ENCODE measurements at places on chromosomes 12 and 14.
A peak's percentile ranks its signal among the peaks of the same experiment; 100 is the strongest.

- DNase-seq, result no peak
These were observed 8.2 kb downstream of the BCL11B start for GRCh38 chr14:99263564-99264330.

DNA sequence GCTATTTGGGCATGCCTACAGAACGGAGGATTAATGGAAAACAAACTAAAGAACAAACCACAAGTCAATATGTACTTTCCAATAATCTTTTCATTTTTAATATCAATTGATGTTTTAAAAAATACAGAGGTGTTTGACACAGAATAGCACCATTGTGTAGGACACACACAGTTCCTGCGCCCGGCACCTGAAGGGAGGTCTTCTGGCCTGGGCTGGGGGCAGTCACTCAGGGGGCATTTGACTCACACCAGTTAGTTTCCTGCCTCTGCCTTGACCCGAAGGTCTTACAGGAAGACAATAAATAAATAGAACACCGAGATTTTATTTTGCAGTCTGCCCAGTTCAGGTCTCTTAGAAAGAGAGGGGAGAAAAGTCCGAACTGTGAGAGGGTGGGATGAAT is 9.5 kb downstream of the TMEM106C start:
- DNase-seq, result no peak

GRCh38 chr12:104963757-104964156 is 5.7 kb upstream of the SLC41A2 start:
- DNase-seq, result no peak

DNA sequence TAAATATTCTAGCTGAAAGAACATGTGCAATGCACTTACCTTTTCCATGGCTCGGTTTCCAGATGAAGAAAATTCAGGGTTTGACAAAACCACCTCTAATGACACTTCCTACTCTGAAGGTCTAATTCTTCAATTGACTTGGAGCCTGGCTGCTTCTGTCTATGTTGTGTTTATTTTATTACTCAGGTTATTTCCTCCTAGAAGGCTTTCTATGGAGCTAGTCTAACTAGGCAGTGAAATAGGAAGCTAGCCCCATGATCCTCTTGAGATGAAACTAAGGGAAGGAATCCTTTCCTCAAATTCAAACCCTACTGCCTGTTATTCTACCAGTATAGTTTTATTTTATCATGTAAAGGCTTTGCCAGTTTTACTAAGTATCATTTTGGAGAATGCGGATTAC is 20.9 kb upstream of the IFNG-AS1 start:
- DNase-seq, result no peak

DNA sequence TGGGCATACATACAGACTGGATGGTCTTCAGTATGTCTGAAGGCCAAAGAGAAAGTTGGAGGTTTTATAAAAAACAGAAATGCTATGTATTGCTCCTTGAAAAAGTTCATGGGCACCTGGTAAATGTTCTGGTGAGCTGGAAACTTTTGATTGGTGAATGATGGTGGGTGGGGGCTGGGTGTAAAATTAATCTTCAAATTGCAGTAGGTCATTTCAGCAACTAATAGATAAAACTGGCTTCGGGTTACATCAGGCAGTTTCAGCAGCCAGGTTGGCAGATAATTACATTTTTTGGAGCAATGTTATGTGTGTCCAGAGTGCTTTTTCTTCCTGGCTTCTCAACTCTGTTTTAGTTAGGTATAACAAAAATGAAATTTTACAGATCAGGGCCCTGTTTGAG is 35.3 kb downstream of the SDR9C7 start:
- DNase-seq, result no peak

DNA sequence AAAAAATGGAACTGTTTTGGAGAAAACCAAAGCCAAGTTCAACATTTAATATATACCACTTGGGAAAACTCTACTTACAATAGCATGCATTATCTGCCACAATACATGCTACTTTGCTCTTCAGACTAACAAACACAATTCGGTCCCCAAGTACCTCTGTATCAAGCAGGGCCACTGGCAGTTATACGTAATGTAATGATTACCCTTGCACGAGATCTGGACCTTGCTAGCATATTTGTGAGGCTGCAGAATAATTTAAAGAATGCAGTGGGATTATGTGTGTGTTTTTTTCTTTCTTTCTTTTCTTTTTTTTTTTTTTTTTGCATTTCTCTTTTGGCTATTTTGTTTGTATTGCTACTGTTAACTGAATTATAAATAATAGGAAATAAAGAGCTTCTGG is 22.8 kb upstream of the PYGL start:
- DNase-seq, result no peak

DNA sequence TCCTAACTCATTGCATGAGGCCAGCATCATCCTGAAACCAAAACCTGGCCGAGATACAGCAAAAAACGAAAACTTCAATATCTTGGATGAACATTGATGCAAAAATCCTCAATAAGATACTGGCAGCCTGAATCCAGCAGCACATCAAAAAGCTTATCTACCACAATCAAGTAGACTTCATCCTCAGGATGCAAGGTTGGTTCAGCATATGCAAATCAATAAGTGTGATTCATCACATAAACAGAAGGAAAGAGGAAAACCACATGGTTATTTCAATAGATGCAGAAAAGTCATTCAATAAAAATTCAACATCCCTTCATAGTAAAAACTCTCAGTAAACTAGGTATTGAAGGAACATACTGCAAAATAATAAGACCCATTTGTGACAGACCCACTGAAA is 56.5 kb upstream of the PPFIA2 start:
- DNase-seq, result no peak

DNA sequence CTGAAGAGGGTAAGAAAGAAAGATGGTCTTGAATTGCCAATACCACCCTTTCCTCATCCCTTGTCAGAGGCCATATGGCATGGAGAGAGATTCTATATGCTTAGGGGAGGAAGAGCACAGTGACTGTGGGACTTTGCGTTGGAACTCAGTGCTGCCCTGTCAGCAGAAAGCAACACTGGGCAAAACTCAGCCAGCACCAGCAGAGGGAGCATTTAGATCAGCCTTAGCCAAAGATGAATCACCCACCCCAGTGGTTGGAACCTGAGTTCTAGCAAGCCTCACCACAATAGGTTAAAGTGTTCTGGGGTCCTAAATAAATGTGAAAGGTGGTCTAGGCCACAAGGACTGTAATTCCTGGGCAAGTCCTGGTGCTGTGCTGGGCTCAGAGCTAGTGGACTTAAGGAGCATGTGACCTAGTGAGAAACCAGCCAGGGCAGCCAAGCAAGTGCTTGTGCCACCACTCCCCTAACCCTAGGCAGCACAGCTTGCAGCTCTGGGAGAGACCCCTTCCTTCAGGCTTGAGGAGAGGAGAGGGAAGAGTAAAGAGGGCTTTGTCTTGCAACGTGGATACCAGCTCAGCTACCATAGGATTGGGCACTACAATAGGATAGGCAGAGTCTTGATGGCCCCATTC is 11.4 kb upstream of the BCAT1 start:
- DNase-seq, result peak; percentile 66

DNA sequence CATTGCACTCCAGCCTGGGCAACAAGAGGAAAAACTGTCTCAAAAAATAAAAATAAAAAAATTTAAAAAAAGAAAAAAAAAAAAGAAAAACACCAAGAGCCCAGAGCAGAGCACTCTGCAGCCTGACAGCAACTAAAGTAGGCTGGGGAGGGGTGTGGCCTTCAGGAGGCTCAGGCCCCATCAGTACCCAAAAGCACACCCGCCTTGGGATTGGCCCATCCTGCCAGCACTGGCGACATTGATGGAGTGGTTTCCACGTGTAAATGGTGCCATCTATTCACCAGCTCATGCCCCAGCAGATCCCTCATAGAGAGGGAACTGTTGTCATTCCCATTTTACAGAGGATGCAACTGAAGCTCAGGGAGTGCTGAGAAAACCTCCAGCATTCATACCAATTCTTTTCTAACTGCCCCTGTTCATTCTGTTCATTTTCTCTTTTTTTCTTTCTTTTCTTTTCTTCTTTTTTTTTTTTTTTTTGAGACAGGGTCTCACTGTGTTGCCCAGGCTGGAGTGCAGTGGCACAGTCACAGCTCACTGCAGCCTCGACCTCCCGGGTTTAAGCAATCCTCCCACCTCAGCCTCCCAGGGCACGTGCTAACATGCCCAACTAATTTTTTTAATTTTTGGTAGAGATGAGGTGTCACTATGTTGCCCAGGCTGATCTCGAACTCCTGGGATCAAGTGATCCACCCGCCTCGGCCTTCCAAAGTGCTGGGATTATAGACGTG is 89.3 kb downstream of the IRF2BPL start:
- no peak for DNase-seq

DNA sequence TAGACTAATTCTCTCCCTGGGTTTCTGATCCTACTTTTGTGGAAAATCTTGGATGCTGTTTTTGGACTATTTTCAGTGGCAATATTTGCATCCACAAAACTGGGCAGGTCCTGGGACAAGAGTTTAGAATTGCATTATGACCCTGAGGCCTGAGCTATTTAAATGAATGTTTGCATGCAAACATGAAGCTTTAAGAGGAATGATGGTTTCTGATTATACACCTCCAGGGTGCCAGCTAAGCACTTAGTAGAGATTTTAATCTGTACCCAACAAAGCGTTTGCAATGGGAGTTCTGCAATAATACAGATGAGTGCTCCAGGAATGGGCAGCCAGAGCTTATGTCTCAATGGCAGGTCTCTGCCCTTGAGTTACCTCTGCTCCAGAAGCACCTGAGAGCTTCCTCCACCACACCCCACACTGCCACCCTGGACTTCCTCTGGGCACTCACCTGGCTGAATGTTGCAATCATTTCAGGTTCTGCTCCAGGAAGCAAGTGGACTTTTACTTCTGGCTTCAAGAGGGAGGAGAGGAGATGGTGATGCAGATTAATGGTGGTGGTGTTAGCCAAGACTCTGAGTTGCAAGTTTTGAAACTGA is 6.0 kb upstream of the SPTLC2 start:
- no peak for DNase-seq

GRCh38 chr14:100286484-100287191 is 19.6 kb downstream of the SLC25A29 start:
- no peak for DNase-seq

DNA sequence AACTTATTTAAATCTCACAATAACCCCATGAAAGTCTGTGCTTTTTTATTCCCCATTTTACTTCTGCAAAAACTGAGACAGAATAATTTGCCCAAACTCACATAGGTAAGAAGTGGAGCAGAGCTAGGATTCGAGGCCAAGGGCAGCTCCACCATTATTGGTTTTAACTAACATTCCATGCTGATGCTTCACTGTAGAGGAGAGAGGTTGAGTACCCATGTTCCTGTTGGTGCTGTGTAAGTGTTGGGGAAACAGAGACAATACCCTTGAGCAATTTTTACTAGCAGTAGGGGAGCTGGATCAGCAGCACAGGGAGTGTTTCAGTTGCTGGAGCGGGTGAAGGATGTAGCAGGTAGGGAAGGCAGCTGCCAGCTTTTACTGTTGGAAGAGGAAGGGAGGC is 21.1 kb downstream of the RASSF8 start:
- no peak for DNase-seq

DNA sequence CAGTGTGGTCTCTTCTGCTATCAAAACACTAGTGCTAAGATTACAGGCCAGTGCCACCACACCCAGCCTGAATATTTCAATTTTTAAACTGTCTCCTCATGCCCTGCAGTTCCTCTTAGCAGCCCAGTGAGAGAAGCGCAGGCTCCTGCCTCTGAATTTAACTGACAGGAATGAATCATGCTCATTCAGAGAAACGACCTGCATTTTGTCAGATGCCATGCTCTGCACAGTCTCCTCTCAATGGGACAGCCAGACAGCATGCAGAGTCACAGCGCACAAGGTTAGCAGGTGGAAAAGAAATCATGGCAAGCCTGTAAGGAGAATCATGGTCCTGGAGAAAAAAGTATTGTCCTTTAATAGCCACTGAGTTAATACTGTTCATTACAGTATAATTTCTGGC is 691.0 kb upstream of the SEL1L start:
- DNase-seq, result no peak

DNA sequence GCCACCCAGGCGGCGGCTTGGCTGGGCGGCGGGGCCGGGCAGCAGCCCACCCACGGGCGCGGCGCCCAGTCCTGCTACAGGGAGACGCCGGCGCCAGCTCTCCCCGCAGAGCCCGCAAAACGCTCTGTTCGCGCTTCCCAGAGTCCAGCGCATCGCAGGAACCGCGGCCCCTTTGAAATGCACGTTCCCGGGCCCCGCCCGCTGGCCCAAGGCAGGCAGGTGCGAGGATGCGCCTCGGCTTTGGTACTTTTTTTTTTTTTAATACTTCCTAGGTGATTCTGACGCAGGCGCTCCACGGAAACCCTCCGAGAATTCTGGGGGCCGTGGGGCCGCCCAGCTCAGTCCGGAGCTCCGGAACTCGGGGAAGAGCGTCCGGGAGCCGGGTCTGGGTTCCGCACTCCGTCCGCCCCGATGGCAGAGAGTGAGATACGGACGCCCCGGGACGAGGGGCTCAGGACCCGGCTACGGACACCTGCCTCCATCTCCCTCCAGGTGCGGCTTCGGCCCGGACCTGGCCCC is 483 bp downstream of the POC1B start:
- no peak for DNase-seq

GRCh38 chr14:104665657-104666522 is 23.5 kb upstream of the INF2 start:
- DNase-seq, result peak; percentile 52

- DNase-seq, result peak; percentile 21
These were observed 237.3 kb downstream of the RGS6 start for GRCh38 chr14:72169521-72169920.

- peak; percentile 87 for DNase-seq
These were observed 12.3 kb upstream of the KRT74 start for GRCh38 chr12:52585946-52586345.

- DNase-seq, result no peak
These were observed 88.7 kb upstream of the DHRS4 start for GRCh38 chr14:23864861-23865260.

DNA sequence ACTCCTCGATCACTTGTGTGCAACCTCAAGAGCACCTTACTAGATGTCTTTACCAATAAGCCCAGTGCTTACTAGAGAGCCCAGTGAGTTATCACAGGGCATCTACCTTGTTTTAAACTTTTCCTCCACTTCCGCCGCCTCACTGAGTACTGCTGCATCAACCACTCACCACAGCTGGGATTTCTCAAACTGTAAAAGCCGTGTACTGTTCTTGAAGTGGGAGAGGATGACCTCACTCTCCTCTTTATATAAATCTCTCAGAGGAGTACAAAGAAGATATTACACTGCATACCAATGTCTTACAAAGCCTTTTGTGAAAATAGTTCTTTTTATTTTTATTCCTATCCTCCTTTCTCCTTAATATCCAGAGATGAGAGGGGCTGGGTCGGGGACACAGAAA is 94.1 kb downstream of the PLCZ1 start:
- peak; percentile 7 for DNase-seq

Measured in Jurkat, Clone E6-1 (cell line).